A549 treated with CpdA at 1 μM for 4 hours (cell line): ENCODE measurements at places on chromosomes 12 and 14. TPM values are rescaled to one million over a fixed set of nuclear protein-coding genes. Genes with fewer than 3 reads are reported as not detected.

SLC5A8 gene
- not detected in 5 replicates for total RNA-seq

REC8 gene
- 3.7 to 7.0 TPM (median 4.8 TPM) in 5 replicates for total RNA-seq

TRPV4 gene
- total RNA-seq = 0.07 to 0.11 TPM (median 0.09 TPM) in 4 of 5 replicates, not detected in the other

NGB gene
- total RNA-seq = not detected in 5 replicates

LHX5 gene
- total RNA-seq = 0.02 TPM in 1 of 5 replicates, not detected in the others

PRPH gene
- 0.77 to 1.6 TPM (median 1.1 TPM) in 5 replicates for total RNA-seq

SYT1 gene
- total RNA-seq = 5.3 to 8.6 TPM (median 6.3 TPM) in 5 replicates

IL22 gene
- total RNA-seq = not detected in 5 replicates

TTC9 gene
- 1.8 to 2.1 TPM (median 2.0 TPM) in 5 replicates for total RNA-seq

PZP gene
- total RNA-seq = not detected in 5 replicates

CCDC196 gene
- total RNA-seq = not detected in 5 replicates

CPNE6 gene
- total RNA-seq = not detected in 5 replicates

NTF3 gene
- not detected in 5 replicates for total RNA-seq

MARCHF9 gene
- 6.1 to 8.8 TPM (median 7.5 TPM) in 5 replicates for total RNA-seq

NID2 gene
- total RNA-seq = 16.2 to 25.5 TPM (median 18.1 TPM) in 5 replicates

KRT83 gene
- 2.2 to 6.1 TPM (median 5.3 TPM) in 5 replicates for total RNA-seq

TBC1D30 gene
- total RNA-seq = 1.8 to 2.5 TPM (median 2.0 TPM) in 5 replicates

ZDHHC22 gene
- 0.20 to 0.37 TPM (median 0.31 TPM) in 5 replicates for total RNA-seq

CCDC177 gene
- not detected in 5 replicates for total RNA-seq

RIPK3 gene
- total RNA-seq = not detected in 5 replicates

TMEM260 gene
- total RNA-seq = 3.8 to 5.6 TPM (median 4.6 TPM) in 5 replicates

CD4 gene
- not detected in 5 replicates for total RNA-seq

KRT71 gene
- total RNA-seq = not detected in 5 replicates

FGD6 gene
- 14.9 to 18.7 TPM (median 16.4 TPM) in 5 replicates for total RNA-seq
